IPS DF 6.9 (cell line): ENCODE measurements at places on chromosomes 16 and 17.

DNA sequence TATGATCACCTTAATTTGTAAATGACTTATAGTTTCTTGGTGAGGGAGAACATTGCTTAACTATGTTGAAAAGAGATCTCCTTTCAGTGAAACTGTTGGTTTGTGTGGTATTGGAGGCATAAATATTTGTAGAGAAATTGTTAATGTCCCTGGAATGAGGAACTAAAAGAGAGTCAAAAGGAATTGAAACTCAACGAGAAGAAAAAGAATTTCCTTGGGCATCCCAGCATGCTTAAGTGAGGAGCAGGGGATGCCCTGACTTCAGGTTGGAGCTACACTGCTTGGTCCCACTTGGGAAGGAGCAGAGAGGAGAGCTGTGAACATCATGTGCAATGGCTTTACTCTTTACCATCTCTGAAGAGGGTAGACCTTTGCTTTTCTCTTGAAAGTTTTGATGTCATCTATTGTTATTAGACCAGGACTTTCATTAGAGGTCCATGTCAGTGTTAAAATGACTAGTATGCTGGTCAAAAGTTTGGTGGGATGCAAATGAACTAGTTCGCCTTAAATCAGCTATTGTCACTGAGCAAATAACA, 21.7 kb downstream of the KRT23 start:
- no peak overlapping the region for H3K27ac ChIP-seq
- no peak for DNase-seq
- no peaks in the 10 kb centered on the region for H3K36me3 ChIP-seq
- H3K27me3 ChIP-seq: no peaks in the 10 kb centered on the region
- no peak overlapping the region for H3K4me3 ChIP-seq
- H3K4me1 ChIP-seq: no peaks in the 10 kb centered on the region

DNA sequence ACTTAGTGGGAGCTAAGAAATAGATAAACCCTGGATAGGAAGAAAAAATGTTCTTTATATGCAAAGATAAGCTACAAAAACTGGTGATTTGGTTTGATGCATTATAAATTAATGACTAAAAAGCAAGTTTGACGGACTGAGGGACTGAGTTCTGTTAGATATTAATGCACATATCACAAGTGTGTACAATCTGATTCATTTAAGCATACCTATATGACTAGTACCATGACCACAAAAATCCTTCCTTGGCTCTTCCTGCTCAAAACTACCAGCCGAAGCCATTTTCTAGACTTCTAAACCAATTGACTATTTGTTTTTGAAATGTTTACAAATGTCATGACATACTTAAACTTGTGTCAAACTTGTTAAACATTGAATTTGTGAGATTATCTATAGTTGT, 374.5 kb upstream of the MON1B start:
- H3K27me3 ChIP-seq: no peaks in the 10 kb centered on the region
- H3K36me3 ChIP-seq: no peaks in the 10 kb centered on the region
- no peak for DNase-seq
- H3K27ac ChIP-seq: no peak overlapping the region
- H3K4me1 ChIP-seq: no peaks in the 10 kb centered on the region

- no peak overlapping the region for H3K4me3 ChIP-seq
- no peak overlapping the region for H3K27ac ChIP-seq
- H3K4me1 ChIP-seq: no peaks in the 10 kb centered on the region
- no peaks in the 10 kb centered on the region for H3K27me3 ChIP-seq
- H3K36me3 ChIP-seq: no peaks in the 10 kb centered on the region
Measured at GRCh38 chr17:1616101-1616500, 12.5 kb downstream of the SLC43A2 start.

DNA sequence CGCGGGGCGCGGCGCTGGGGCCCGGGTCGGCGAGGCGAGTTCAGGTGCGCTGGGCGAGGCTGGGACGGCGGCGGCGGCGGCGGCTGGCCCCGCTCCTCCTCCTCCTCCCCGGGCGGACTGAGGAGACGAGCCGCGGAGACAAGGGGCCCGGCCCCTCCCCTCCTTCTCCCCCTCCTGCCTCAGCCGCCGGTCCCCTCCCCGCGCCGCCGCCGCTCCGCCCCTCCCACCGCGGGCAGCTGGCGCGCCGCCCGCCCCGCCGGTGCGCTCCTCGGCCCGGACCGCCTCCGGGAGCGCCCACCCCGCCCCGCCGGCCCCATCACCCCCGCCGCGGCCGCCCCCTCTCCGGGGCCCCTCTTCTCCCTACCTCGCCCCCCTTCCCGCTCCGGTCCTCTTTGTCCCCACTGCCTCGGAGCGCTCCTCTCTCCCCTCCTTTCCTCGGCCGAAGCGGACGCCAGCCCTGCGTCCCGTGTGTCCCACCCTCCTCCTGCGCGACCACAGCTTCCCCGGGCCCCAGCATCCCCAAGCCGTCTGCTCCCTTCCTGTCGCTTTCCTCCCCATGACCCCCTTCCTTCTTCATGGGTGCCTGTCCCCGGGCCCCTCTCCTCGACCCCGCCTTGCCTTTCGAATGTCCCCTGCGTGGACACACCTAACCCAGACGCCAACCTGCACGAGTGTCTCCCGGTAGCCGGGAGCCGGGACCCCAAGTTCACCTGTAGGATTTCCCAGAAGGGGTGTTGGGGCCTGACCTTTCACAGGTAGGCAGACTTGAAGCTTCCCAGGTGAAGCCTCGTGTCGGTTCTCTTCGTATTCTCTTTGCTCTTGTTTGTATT, at the start of gene TOX3:
TOX3 (minus strand) TSS at position 140 of the 830 bp plus-strand sequence. CDS start 420 bp downstream, outside the sequence.
- peaks cover 6% of the 10 kb centered on the region; the same call in 1 of the 2 replicates for H3K27me3 ChIP-seq
- no peaks in the 10 kb centered on the region for H3K36me3 ChIP-seq
- peaks cover 2% of the 10 kb centered on the region; the same call in 1 of the 2 replicates for H3K4me1 ChIP-seq
- DNase-seq: no peak
- H3K4me3 ChIP-seq: peak within 1 kb of the TSS; percentile 91
- no peak within 1 kb of the TSS for H3K27ac ChIP-seq

DNA sequence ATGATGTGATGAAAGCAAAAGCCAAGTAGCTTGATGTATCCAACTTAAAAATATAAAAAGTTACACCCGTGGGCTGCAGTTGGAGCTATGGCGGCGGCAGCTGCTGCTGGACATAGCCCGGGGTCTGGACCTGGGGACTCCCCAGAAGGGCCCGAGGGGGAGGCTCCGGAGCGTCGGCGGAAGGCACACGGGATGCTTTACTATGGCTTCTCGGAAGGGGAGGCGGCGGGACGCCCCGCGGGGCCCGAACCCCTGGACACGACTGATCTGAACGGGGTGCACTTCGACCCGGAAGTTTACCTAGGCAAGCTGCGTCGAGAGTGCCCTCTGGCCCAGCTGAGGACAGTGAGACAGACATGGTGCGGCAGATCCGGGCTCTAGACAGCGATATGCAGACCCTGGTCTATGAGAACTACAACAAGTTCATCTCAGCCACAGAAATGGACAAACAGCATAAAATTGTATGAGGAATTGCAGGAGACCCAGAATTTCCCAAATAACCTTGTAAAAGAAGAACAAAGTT, 109.5 kb upstream of the EEF2KMT start:
- DNase-seq: no peak
- H3K27me3 ChIP-seq: peaks cover 2% of the 10 kb centered on the region; the same call in 1 of the 2 replicates
- H3K36me3 ChIP-seq: no peaks in the 10 kb centered on the region
- no peak overlapping the region for H3K4me3 ChIP-seq
- no peak overlapping the region for H3K27ac ChIP-seq

- no peak overlapping the region for H3K27ac ChIP-seq
- no peak for DNase-seq
- no peak overlapping the region for H3K4me3 ChIP-seq
- H3K4me1 ChIP-seq: no peaks in the 10 kb centered on the region
- no peaks in the 10 kb centered on the region for H3K36me3 ChIP-seq
Measured at GRCh38 chr16:85940214-85940613, 41.3 kb downstream of the IRF8 start.

DNA sequence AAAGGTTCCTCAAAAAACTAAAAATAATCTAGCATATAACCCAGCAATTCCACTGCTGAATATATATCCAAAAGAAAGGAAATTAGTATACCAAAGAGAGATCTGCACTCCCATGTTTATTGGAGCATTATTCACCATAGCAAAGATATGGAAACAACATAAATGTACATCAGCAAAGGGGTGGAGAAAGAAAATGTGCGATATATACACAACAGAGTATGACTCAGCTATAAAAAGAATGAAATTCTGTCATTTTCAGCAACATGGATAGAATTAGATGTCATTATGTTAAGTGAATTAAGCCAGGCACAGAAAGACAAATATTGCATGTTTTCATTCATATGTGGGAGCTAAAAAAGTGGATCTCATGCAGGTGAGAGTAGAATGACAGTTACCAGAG, 279.6 kb upstream of the AXIN2 start:
- H3K4me1 ChIP-seq: no peaks in the 10 kb centered on the region
- no peak for DNase-seq

DNA sequence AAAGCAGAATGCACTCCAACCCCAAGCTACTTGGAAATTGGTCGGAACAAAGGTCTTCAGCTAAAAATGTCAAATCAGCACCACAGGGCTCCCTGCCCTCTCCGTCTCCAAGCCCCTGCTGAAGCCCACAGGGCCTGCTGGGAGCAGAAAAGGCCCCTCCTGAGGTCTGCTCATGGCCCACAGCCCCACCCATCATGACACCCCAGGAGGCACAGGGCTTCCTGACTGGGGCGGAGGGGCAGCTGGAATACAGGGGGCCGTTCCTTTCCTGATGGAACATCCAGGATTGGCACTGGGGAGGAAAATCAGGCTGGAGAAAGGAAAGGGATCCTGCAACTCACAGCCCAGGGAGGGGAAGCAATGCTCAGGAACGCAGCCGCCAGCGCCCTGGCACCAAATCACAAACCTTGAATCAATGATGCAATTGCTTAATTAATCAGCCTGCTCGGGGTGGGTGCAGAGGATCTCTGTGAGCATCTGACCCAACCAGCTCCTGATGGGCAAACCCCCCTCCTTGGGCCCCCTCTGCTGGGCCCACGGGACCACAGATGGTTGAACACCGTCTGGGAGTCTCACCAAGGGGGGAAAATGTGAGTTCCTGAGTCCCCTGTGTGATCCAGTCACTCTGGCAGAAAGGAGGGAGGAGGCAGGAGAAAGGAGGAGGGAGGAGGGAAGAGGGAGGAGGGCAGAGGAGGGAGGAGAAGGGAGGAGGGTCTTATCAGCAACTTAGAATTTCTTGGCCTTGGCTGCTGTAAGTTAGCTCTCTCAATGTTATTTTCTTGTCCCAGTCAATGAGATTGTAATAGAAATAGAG, 155.5 kb downstream of the ZNF423 start:
- peak overlapping the region; percentile 13 for H3K27ac ChIP-seq
- H3K27me3 ChIP-seq: no peaks in the 10 kb centered on the region
- DNase-seq: no peak
- no peaks in the 10 kb centered on the region for H3K36me3 ChIP-seq
- peaks cover 28% of the 10 kb centered on the region for H3K4me1 ChIP-seq

GRCh38 chr16:81005610-81006161, 999 bp downstream of the CMC2 start:
- peaks cover 2% of the 10 kb centered on the region; the same call in 1 of the 2 replicates for H3K4me1 ChIP-seq

DNA sequence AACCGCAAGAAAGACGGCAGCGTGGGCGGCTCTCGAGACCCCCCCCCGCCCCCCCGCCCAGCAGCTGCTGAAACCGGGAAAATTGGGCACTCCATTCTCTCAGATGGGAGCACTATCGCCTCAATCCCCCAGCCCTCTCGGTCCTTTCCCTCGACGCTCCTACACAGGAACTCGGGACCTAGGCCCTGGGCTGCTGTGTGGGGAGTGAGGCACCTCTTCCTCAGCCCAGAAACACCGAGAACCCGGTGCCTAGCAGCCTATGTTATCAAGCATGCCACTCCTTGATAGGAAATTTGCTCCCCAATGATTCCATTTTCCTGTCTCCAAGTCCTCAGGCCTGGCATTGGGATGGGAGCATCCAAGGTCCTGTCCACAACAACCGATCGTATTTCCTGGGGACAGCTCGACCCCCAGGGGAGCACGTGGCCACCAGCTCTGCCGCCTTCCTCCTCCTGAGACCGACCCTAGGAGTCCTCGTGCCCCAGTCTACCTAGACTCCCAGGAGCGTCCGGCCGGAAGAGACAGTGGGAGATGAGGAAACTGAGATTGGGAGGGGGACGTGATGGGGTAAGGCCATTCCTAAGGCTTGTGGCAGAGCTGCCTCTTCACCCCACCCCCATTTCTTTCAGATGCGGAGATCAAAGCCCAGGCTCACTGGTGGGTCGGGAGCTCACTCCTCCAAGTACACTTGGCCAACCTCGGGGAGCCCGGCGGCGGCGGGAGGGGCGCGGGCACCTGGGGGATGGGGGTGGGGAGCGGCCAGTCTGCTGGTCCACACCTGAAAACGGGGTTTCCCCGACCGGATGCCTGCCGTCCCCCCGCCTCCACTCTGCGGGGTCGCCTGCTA, 17.5 kb upstream of the CBX8 start:
- peaks cover 12% of the 10 kb centered on the region for H3K4me1 ChIP-seq
- H3K27ac ChIP-seq: no peak overlapping the region
- peaks cover 82% of the 10 kb centered on the region for H3K27me3 ChIP-seq
- DNase-seq: no peak

- H3K4me1 ChIP-seq: peaks cover 2% of the 10 kb centered on the region; the same call in 1 of the 2 replicates
- no peak overlapping the region for H3K4me3 ChIP-seq
- no peaks in the 10 kb centered on the region for H3K27me3 ChIP-seq
- H3K27ac ChIP-seq: no peak overlapping the region
Measured at GRCh38 chr16:85153046-85153445, 40.8 kb upstream of the CIBAR2 start.

- H3K4me1 ChIP-seq: no peaks in the 10 kb centered on the region; the same call in 1 of the 2 replicates
- DNase-seq: no peak
- no peaks in the 10 kb centered on the region for H3K36me3 ChIP-seq
- no peak overlapping the region for H3K4me3 ChIP-seq
Measured at GRCh38 chr17:73069841-73070240, 22.6 kb downstream of the SLC39A11 start.

- no peak for DNase-seq
- no peaks in the 10 kb centered on the region for H3K4me1 ChIP-seq
- no peaks in the 10 kb centered on the region for H3K27me3 ChIP-seq
- no peak overlapping the region for H3K4me3 ChIP-seq
Measured at GRCh38 chr17:52147872-52148271, 10.6 kb downstream of the CA10 start.

DNA sequence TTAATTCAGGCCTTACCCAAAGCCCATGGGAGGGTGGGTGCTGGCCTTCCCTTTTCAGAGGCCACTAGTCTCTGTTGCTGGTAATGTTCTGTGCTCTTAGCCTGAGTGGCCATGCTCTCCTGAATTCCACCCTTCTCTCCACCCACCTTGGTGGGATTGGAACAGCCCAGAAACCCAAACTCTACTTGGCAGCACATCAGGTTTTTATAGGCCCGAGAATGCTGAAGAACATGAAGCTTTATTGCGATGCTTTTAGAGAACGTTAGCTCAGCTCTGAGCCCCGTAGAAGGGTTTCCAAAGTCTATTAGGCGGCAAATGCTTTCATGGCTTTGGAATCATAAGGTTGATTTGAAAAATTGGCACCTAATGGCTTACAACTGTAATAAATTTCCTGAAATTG, 209.3 kb downstream of the MSI2 start:
- no peak overlapping the region for H3K4me3 ChIP-seq
- no peak overlapping the region for H3K27ac ChIP-seq
- no peaks in the 10 kb centered on the region; the same call in 1 of the 2 replicates for H3K36me3 ChIP-seq
- no peak for DNase-seq
- peaks cover 12% of the 10 kb centered on the region for H3K4me1 ChIP-seq
- no peaks in the 10 kb centered on the region for H3K27me3 ChIP-seq

GRCh38 chr17:77741109-77741508, 217.4 kb upstream of the TNRC6C start:
- H3K4me1 ChIP-seq: peaks cover 3% of the 10 kb centered on the region; the same call in 1 of the 2 replicates
- H3K27me3 ChIP-seq: peaks cover 2% of the 10 kb centered on the region; the same call in 1 of the 2 replicates
- no peak overlapping the region for H3K27ac ChIP-seq
- no peak for DNase-seq
- no peak overlapping the region for H3K4me3 ChIP-seq
- H3K36me3 ChIP-seq: no peaks in the 10 kb centered on the region
